ENCODE measurements at places on chromosomes 4 and X.

DNA sequence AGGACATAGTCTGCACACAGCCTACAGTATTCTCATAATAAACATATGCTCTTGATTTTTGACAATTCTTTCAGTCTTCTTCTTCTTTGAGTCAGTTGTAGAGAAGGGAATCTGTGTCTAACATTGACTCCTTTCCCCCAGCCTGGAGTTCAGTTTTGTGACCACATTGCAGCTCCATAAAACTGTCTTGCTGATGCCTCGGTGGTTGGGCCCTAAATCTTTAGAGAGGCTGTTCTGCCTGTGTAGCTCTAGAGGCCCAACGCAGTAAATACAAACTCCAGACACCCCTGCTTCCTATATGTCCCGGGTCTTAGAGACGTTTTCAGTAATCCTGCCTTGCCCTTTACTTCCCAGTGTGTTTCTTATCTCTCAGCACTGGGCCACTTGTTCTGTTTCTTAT is 639.5 kb upstream of the AADAT start:
- no peak for DNase-seq

GRCh38 chr4:142043509-142043908 is 407.1 kb downstream of the IL15 start:
- DNase-seq = no peak

DNA sequence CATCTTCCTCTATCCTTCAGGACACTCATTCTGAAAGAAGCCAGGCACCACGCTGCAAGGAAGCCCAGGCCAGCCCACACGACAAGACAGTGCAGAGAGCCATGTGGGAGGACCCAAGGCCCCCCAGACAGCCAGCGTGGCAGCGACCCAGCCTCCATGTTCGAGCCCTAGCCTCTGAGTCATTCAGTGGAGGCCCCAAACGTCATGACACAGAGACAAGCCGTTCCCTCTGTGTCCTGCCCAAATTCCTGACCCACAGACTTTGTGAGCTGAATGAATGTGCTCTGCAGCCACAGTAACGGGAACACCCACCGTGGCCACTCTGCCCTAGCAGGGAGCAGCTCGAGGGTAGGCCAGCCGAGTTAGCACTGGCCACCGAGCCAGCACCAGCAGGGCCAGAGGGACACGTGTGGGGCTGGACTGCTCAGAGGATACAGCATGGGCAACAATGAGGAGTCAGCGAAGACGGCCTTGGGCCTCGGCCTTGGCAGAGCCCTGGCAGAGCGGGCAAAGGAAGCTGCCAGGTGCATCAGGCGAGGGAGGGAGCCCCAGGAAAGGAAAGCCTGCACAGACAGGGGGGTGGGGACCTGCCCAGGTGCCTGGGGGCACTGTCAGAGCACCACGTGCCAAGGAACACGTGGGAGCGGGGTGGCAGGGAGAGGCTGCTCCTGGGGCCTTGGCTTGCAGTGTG is 8.6 kb downstream of the BLOC1S4 start:
- no peak for DNase-seq

- no peak for DNase-seq
Observed at GRCh38 chr4:158873795-158874401, 105.1 kb downstream of the FNIP2 start.

- no peak for DNase-seq
Observed at GRCh38 chr4:42817913-42818312, 74.6 kb upstream of the GRXCR1 start.

GRCh38 chrX:1223242-1223600 is 10.8 kb upstream of the CRLF2 start:
- DNase-seq = no peak

GRCh38 chrX:65990702-65991101 is 49.2 kb downstream of the VSIG4 start:
- DNase-seq = no peak

- DNase-seq = no peak
Observed at GRCh38 chr4:26351685-26352084, 30.9 kb downstream of the RBPJ start.

DNA sequence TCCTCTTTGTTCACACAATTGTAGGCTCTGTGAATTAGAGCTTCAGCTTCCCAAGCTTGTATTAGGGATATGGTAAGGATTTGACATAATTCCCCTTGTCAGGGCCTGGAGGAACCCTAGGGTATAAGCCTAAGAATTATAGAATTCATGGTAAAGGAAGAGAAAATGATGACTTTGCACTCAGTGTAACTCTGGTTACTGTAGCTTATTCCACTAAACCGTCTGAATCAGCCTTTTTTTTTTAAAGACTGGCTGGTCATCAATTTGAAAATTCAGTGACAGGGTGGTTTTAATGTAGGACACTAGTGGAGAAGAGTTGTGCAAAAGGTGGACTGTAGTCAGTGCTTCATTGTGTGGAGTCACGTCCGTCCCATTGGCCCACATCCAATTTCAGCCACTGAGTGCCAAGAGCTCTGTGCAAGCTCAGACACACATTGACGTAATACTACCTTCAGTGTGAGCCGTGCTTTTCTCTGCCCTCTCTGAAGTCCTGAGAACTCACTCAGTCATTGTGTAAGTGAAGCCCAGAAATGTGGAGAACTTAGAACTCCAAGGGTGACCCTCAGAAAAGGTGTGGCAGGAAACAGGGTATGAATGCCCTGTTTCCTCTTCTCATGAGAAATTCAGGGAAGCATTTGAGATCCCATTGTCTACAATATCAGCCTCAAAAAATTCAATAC is 449.8 kb downstream of the C4orf33 start:
- no peak for DNase-seq

DNA sequence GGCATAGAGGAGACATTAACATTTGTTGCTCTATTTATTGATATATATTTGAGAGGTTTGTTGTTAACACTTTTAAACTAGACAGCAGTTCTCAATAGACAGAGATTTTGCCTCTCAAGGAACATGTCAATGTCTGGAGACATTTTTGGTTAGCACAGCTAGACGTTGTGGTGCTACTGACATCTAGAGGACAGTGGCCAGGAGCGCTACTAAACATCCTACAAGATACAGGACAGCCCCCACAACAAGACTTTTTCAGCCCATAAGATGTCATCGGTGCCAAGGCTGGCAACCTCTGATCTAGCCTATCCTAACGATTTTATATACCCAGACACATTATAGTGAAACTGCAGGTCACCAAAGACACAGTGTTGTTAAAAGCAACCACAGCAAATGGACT is 18.4 kb upstream of the CTSO start:
- no peak for DNase-seq

GRCh38 chr4:102449751-102450352 is 51.3 kb upstream of the NFKB1 start:
- DNase-seq = peak; percentile 13

- DNase-seq = no peak
Observed at GRCh38 chr4:113212613-113213012, 163.2 kb downstream of the ANK2 start.

DNA sequence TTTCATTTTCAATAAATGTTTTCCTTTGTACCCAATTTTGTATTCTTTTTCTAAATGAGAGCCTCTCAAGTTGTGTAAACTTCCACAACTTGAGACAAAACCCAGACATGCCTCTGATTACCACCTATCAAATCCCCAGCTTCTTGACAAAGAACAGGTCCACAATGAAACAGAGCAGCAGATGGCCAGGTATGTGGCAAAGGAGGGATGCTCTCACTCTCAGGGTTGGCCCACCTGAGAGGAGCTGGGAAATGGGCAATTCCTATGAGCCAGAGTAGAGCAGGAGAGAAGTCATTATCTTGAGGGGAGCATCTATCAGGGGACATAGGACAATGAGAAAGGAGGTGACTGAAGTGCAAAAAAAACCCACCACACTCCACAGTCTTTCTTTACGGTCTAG is 273.5 kb upstream of the FAM241A start:
- DNase-seq = no peak

DNA sequence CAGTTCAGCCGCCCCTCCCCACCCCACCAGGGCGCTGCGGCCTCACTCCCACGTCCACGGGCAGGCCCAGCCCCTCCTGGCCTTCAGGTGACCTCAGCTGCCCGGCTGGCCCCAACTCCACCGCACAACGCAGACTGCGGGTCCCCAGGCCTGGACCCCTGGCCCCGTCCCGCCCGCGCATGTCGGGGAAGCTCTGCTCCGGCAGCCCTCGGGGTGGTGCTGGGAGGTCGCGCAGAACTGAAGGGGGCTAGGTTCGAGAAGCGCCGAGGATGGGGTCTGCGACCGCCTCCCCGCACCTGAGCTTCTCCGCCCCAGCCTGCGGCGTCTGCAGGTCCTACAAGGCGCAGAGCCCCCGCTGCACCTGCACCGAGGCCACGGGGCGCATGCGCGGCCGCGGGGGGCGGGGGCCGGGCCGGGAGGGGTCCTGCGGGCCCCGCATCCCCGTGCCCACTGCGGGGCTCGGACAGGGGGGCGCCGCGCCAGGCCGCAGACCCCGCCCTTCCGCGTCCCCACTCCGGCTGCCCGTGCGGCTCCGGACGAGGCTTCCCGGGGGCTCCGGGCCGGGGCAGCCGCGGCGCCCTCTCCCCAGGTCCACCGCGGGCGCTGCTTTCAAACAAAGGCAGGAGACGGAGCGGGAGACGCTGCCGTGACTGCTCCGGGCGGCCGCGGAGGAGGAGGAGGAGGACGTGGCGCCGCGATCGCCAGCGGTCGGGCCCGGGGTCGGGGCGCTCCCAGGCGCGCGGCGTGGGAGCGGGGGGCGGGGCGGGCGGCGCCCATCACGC is 672 bp upstream of the NAT8L start:
- DNase-seq = peak; percentile 34

DNA sequence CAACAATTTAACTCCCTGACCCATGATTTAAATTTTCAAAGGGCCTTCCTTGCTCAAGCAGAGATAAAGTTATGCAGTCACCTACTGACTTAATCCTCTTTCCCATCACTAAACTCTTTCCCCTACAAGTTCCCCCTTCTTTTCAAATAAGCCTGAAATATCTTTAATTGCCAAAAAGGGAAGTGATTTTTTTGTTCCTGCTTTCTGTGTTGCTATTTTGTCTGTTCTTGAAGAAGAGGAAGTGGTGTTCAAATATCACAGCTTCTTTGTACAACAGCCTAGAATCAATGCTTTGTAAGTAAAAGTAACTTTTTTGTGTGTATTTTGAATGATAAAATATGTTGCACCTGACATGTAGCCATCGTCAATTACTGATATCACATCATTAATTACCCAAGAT is 595.9 kb downstream of the CENPC start:
- DNase-seq = no peak

GRCh38 chr4:182447767-182448280 is 204.6 kb downstream of the TENM3 start:
- no peak for DNase-seq

DNA sequence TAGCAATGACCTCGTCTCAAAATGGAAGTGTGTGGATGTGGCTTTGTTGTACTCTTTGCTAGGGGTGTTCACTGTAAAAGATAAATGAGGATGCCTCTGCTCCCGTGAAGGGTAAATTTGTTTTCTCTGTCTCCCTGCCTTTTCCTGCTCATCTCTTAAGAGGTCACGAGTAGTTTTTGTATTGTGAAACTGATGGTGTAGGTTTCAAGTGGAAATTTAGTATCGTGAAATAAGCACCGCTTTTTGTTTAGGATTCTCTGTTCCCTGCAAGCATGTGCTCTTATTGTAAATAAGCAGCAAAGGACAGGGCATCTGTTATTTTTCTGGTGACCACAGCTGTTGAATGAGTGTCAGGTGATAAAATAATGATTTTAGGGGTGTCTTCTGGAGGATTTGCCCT is 104.6 kb downstream of the PHEX start:
- no peak for DNase-seq

DNA sequence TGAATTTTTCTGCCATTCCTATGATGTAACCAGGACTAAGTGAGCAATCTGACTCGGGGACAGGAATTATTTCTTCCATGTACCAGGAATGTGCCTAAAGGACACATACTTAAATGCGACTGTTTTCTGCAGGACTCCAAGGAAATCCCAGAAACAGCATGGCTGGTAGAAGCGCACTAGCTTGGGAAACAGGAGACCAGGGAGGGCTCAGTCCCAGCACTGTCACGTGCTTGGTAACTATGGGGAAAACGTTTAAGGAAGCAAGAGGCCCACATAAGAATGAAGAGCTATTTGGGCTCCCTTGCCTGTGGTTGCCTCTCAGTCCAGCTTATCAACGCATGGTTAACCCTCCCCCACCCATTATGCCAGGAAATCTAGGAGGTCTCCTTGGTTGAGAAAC is 19.6 kb downstream of the MPP1 start:
- no peak for DNase-seq

- DNase-seq = no peak
Observed at GRCh38 chrX:19682712-19683331, 167.5 kb upstream of the MAP3K15 start.

DNA sequence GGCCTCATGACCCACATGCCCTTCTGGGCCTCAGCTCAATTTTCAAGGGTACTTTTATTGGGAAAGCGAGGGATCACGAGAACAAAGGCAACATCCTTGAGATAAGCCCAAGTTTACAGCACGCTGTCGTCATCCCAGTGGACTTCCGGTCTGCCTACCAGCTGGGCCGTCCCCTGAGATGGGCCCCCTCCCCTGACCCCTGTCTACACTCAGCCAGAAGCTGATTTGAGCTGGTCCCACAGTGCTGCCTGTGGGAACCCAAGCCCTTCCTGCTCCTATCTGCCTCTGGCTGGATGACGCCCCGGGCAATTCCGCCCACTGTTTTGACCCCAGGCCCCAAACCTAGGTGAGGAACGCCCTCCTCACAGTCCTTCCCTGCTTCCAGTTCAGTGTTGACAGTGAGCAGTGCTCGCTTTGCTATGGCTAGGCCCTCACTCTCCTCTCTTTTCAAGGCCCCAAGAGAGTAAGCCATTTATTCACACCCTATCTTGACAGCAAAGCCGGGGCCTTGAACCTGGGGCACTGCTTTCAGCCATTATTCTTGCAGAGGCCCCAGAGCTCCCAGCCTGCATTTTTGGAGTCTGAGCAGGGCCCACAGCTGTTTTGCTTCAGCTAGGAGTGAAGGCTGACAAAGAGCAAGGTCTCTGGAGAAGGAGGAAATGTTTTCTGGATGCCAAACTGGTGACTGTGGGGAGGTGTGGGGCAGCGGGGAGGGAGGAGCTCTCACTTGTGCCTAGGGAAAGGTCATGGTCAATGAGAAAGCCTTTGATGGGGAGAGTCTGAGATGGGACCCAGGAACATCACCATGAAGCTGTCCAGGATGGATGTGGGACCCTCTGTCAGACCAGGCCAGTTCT is 164.6 kb upstream of the BCOR start:
- DNase-seq = no peak

GRCh38 chr4:99868126-99868596 is 26.1 kb downstream of the LAMTOR3 start:
- DNase-seq = no peak

- DNase-seq = no peak
Observed at GRCh38 chr4:87229979-87230378, 9.6 kb upstream of the KLHL8 start.

DNA sequence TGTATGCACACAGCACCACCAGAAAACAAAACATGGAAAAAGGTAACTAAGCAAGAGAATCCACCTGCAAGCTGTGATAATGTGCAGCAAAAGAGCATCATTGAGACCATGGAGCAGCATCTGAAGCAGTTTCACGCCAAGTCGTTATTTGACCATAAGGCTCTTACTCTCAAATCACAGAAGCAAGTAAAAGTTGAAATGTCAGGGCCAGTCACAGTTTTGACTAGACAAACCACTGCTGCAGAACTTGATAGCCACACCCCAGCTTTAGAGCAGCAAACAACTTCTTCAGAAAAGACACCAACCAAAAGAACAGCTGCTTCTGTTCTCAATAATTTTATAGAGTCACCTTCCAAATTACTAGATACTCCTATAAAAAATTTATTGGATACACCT is 90.2 kb downstream of the TET2 start:
- DNase-seq = no peak
